ENCODE measurements at places on chromosomes 5 and 9. TPM values are rescaled to one million over a fixed set of nuclear protein-coding genes. Genes with fewer than 3 reads are reported as not detected.

GRCh38 chr9:133917375-133917774 lies 74.7 kb downstream of the VAV2 start:
- no peak for DNase-seq

- no peak for DNase-seq
Observed at GRCh38 chr9:134636149-134636507, 5.5 kb upstream of the COL5A1 start.

DNA sequence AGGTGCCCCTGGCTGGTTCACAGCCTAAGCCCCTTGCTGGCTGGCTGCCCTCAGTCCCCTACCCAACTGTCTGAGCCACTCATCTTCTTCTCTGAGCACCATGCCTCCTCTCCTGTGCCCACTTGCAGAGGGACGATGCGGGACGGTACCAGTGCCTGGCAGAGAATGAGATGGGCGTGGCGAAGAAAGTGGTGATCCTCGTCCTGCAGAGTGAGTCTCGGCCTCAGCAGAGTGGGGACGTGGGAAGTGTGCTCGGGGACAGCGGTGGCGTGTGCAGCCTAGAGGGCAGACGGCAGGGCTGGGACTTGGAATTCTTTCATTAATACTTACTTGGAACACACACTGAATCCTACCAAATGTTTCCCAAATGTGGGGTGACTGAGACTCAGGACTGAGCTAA lies 34.3 kb upstream of the ASS1 start:
- no peak for DNase-seq

DNA sequence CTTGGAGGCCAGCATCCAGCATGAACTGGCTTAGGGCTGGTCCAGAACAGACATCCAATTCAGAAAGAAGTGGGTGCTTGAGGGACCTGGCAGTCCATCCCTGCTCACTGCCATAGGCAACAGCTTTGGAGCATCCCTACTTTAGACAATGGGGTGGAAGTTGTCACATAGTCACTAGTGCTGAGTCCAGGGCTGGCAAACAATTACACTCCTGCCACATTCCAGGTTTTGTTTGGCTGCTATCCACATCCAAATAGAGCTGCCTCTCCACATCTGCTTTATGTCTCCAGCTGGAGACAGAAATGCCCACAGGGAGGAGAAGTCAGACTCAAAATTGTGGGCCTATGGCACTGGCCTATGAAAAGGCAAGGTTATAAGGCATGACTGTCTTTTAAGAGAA lies 7.0 kb downstream of the FSTL4 start:
- no peak for DNase-seq

DNA sequence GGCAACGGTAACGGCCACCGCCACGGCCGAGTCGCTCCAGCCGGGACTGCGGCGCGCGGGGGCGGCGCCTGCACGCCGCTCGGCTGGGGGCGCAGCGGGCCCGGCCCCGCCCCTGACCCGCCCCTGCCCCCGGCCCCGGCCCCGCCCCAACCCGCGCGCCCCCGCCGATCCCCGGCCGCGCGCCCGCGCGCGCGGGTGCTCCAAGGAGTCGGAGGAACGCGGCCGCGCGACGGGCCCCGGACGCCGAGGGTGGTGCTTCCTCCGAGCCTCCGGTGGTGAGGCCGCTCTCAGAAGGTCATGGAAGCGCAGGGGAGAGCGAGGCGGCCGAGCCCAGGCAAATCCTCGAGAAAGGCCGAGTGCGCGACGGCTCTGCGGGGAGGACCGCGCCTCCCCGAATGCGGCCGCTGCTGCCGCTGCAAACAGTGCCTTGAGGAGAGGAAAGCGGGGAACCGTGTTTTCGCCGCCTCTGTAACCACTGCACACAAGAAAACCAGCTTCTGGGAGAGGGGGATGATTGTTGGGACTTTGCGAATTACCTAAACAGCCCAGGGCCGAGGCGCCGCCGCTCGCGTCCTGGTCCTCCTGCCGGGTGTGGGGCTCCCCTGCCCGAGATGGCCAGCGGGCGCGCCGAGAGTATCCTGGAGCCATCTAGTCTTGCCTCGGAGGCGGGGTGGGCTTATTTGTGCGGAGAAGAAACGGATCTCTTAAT lies at the start of gene LIFR:
LIFR (minus strand) TSS at position 48 of the 709 bp plus-strand sequence. CDS start 25,999 bp downstream, outside the sequence.
- peak; percentile 71 for DNase-seq

DNA sequence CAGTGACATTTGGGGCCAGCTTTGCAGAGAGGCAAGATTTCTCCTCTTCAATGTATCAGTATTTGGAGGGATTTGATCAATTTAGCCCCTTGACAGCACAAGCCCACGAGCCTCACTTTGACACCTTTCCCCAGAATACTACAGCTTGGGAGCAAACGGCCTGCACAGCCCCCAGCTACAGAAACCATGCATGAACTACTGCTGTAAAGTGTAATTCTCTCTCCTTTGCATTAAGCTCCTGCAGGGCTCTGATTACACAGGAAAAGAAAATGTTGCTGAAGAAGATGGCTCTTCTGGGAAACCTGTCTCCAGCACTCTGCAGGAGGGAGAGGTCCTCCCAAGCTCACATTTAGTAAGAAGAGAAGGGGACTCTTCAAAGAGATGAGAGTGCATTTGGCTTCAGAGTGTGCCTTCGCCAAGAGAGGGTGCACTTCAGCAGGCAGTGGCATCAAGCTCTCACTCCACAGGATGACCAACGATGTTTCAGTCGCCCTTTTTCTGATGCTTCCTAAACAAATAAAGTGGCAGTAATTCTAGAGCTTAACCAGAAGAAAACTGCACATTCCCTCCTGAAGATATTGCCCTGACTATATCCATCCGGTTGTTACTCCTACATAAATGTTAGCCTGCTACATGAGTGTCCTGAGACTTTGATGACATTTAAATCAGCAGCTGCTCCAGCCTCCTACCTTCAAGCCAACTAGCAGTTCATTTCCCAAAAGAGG lies 272.2 kb downstream of the AUH start:
- peak; percentile 61 for DNase-seq

- no peak for DNase-seq
Observed at GRCh38 chr9:88177371-88177770, 39.1 kb upstream of the SPATA31C2 start.

DNA sequence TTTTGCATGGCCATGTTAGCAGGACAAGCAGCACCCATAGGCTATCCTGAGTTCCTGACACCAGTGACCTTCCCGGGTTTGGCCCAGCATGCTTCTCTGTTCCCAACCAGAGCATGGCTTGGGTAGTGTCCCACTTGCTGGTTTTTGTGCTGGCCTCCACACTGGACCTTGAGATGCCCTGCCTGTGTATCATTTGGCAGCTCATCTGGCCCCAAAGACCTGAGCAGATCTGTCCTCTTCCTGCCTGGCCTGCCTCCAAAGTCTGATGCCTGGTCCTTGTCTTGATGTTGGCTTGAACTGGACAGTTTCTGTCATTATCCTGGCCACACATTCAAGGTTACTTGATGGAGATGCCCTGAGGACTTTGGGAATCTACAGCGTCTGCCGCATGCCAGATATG lies 590.7 kb upstream of the KLF4 start:
- DNase-seq, result no peak

- peak; percentile 35 for DNase-seq
Observed at GRCh38 chr9:101463397-101463796, 27.8 kb upstream of the ALDOB start.

DNA sequence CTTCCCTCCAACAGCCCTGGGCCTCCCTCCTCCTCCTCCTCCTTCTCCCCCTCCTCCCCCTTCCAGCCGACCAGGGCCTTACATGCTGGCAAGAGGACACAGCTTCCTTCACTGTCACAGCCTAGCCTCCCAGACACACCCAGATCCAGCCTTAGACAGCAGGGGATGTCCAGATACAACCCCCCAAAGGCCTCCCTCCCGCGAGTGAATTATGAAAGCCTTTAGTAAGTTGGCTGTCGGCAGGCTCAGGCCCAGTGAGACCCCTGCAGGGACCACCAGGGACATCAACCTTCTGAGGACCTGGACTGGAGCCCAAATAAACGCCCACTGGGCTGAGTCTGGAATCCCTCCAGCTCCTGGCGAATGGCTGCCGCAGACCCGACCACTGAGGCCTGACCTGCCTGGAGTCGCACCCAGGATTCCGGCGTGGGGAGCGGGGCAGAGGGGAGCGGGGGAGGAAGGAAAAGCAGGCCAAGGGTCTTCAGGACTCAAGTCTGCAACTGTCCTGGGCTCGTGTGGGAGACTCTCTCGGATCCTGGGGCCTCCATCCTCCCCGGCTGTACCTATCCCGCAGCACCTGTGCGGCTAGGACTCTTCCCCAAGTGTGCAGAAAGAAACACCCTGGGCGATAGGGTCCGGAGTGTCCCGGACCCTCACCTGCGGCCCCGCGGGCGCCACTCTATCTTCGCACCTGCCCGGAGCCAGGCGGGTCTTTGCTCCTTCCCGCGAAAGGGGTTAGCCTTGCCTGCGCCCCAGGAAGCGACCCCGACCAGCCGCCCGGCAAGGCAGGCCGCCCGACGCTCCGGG lies 705 bp downstream of the SEPTIN8 start:
- DNase-seq, result peak; percentile 47

- no peak for DNase-seq
Observed at GRCh38 chr9:127971357-127972235, 9.2 kb downstream of the EEIG1 start.

DNA sequence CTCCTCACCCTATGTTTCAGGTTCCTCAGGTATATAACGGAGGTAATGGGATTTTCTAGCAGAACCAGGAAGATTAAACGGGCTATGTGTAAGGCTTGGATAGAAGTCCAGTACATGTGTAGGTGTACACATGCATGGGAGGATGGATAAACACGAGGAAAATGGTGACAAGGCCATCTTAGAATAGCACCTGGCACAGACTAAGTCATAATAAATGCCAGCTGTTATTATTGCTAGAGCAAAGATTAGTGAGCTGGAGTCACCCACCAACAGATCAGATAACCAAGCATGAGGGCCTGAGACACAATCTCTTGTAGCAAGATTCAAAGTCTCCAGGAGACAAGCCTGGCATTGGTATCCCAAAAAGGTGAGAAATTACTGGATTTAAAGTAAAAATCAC lies 21.1 kb downstream of the SPOCK1 start:
- DNase-seq, result no peak

GRCh38 chr5:102286476-102286875 lies 9.6 kb downstream of the SLCO4C1 start:
- no peak for DNase-seq

DNA sequence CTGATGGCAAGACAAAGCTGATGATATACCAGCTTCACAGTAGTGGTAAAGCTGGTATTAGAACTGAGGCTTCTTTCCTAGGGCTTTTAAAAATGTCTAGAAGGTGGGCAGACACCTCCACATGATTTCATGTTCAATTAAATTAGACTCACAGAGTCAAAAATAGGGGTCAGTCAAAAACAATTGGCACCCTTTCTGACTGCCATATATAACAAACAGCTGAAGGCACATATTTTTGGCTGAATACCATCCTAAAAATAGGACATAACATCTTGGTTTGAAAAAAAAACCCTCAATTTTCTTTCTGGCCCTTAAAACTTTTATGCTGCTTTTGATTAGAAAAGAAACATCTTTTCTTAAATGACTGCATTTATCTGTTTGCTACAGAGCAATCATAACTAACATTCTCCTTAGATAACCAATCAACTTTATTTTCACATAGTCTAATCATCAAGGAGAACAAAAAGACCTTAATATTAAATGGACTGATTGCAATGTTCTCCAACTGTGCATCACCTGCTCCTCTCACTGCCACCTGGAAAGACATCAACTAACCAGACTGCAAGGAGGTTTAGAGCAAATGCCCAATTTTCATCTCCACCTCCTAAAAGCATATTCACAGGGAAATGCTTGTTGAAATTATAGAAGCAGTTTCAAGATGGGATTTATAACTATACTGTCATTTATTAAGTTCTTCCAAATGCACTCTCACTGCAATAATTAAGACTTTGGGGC lies 3.2 kb downstream of the SGTB start:
- no peak for DNase-seq

GRCh38 chr9:38671372-38671731 lies 48.6 kb downstream of the FAM240B start:
- DNase-seq, result no peak

DNA sequence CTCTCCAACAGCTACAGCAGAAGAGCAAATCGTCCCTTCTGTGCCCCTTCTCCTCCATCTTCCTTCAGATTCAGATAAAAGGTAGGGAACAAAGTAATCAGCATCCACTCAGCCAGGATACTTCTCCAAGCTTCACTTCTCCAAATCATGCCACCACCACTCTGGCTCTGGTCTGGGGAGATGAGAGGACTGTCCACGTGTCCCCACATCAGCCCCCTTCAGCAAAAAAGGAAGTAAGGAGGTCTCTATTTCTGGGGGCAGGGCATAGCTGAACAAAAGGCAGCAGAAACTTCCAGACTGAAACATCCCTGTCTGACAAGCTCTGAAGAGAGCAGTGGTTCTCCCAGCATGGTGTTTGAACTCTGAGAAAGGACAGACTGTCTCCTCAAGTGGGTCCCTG lies 116.9 kb downstream of the C5orf15 start:
- no peak for DNase-seq

GRCh38 chr9:133107245-133107722 lies 13.8 kb downstream of the RALGDS start:
- no peak for DNase-seq

GRCh38 chr9:98201102-98201501 lies 8.7 kb upstream of the CORO2A start:
- no peak for DNase-seq

- peak; percentile 25 for DNase-seq
Observed at GRCh38 chr5:44862808-44863207, 54.1 kb downstream of the MRPS30 start.

GRCh38 chr9:113370806-113371325 lies 5.9 kb downstream of the HDHD3 start:
- DNase-seq, result no peak

DNA sequence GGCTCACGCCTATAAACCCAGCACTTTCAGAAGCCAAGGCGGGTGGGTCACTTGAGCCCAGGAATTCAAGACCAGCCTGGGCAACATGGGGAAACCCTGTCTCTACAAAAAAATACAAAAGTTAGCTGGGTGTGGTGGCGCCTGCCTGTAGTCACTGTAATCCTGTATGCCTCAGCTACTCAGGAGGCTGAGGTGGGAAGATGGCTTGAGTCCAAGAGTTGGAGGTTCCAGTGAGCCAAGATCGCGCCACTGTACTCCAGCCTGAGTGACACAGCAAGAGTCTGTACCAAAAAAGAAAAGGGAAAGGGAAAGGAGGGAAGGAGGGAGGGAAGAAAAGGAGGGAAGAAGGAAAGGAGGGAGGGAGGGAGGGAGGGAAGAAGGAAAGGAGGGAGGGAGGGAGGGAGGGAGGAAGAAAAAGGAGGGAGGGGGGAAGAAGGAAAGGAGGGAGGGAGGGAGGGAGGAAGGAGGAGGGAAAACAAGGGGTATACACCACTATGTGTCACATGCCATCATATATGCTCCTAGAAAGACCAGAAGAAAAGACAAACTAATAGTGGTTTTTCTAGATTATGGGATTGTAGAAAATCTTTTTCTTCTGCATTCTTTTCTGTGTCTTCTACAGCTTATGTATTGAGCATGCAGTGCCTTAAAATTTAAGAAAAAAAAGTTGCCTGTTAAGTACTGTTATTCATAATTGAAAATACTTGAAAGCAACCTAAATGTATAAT lies 240.1 kb downstream of the DENND1A start:
- peak; percentile 30 for DNase-seq

GRCh38 chr5:142847898-142848790 lies 78.0 kb downstream of the ARHGAP26 start:
- DNase-seq, result no peak

The GPX3 gene
- 0.17 TPM for total RNA-seq

The SCGB3A2 gene
- total RNA-seq, result not detected

The PCDHGA10 gene
- total RNA-seq, result 0.90 TPM

The YIPF5 gene
- 28.9 TPM for total RNA-seq

The GABRP gene
- total RNA-seq, result not detected

The ZNF474 gene
- total RNA-seq, result 0.08 TPM

The DOLK gene
- total RNA-seq, result 23.4 TPM

The KIF12 gene
- not detected for total RNA-seq

The LCN9 gene
- total RNA-seq, result not detected

The UBLCP1 gene
- 30.1 TPM for total RNA-seq

The PCDH1 gene
- total RNA-seq, result 4.4 TPM

Measured in HT1080 (cell line).